ENCODE measurements at places on chromosomes 16 and 17.

GRCh38 chr16:58280146-58280845 is 14.5 kb downstream of the PRSS54 start:
- no peak for DNase-seq

- no peak for DNase-seq
Observed at GRCh38 chr17:7574176-7574953, 5.1 kb upstream of the CD68 start.

DNA sequence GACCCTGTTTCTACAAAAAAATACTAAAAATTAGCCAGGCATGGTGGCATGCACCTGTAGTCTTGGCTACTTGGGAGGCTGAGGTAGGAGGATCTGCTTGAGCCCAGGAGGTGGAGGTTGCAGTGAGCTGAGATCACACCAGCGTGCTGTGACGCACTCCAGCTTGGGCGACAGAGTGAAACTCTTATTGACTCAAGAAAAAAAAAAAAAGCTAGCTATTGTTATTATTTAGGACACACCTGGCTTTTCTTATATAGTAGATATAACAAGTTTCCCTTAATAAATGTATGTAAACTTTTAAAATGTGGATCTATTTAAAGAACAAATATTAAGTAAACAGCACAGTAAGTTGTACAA is 1.8 kb downstream of the RABEP2 start:
- no peak for DNase-seq

DNA sequence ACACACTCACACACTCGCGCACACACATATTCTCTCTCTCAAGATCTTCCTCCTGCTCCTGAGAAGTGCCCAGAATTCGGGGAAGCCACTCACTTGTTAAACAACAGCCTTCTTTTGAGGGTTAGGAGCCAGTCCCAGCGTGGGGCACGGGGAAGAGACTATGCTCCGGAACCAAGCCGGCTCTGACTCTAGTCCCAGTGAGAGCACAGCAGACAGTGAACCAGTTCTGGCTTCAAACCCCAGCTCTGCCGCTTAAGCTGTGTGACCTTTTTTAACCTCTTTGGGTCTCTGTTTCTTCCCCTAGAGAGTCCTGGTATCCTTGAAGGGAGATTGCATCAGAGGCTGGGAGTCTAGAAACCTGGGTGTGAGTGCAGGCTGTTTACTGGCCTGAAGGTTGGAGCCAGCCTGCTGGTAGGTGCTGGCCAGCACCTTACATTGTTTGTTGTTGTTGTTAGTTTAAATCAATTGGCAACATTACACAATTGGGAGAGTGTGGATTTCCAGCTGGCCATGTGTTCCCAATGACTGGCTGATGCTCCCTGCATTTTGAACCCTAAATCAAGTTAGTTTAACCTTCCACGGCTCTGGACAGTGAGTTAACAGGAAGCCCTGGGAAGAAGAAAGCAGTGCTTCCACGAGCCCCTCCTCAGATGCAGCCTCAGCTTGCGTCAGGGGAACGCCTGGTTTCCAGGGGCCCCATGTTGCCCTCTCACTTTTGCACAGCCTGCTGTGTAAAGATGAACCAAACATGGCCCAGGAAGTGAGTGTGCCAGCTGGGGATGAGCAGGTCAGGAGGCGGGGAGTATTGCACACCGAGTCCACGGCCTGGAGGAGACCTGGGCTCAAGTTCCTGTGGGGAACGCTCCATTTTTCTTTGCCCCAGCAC is 71.5 kb downstream of the GAS7 start:
- DNase-seq: no peak

DNA sequence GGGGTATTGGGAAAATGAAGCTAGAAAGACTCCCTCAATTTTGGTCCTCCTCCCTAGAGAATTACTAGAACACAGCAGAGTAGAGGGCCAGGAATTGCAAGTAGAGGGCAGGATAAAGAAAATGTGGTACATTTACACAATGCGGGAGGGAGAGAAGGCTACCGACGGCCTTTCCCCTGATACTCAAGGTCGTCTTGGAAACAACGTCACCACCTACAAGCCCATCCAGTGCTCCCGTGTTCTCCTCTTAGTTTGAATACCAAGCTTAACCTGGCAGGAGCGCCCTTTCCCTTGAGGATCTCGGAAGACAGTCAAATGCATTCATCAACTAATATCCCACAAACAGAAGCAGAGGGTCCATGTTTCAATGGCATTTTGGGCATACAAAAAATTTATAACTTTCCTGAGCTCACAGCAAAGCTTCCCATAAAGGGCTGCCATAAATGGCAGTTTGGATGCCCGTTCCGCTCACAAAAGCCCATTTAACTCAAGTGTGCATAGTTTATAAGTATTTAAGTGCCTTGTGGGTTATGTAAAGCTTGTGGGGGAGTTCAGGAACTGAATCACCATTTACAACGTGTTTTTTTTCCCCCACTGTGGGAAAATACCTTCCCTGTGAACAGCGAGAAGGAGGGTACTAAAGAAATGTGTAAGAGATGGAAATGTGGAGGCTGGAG is 414.6 kb downstream of the SLC39A11 start:
- no peak for DNase-seq

All from vagina (tissue), 2 donors.